ENCODE measurements at places on chromosomes 1 and 21.

GRCh38 chr1:86753700-86754099, 49.3 kb downstream of the SH3GLB1 start:
- no peak for DNase-seq

- no peak for DNase-seq
These were observed 431 bp downstream of the EEIG2 start for GRCh38 chr1:108560189-108560873.

DNA sequence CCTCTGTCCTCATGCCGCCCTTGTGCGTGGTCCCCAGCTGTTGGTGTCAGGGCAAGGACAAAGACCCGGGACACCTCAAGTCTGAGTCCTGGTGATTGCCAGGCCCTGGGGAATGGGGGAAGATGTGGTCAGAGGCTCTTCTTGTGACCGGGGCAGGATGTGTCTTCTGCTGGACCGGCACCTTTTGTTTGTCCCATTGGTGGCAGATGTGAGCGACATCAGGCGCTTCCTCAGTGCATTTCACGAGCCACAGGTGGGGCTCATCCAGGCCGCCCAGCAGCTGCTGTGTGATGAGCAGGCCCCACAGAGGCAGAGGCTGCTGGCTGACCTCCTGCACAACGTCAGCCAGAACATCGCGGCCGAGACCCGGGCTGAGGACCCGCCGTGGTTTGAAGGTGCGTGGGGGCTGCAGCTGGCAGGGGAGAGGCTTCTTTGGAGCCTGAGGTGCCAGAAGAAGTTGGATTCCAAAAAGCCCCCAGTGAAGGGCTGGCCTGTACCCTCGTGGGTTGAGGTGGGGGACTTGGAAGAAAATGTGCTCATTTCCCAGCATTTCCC, 8.4 kb downstream of the DFFB start:
- DNase-seq = no peak

GRCh38 chr1:78047106-78047505, 1.3 kb downstream of the GIPC2 start:
- no peak for DNase-seq

DNA sequence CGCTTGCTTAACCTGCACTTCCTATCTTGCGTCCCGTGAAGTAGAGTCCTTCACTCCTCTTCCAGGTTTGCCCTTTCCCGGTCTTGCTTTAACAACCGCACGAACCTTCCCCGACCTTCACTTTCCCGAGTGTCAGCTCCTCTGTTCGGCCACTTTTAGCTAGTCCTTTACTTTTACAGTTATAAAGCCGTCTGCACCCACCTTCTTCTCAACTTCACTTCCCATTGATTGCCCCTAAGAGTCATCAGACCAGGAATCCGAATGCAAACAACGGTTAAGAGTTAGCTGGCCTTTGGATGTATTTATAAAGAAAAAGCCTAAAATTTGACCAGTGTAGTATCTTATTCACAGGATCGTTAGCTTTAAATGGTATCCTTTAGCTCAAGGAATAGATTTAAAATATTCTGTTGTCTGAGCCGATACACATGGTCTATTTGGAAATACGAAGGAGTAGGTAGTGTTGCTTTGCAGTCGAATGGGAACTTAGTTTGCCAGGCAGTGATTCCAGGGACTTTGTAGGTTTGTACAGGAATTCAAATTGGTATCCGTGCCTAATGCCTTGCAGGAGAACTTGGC, 1.4 kb downstream of the PPP2R5A start:
- DNase-seq = no peak

DNA sequence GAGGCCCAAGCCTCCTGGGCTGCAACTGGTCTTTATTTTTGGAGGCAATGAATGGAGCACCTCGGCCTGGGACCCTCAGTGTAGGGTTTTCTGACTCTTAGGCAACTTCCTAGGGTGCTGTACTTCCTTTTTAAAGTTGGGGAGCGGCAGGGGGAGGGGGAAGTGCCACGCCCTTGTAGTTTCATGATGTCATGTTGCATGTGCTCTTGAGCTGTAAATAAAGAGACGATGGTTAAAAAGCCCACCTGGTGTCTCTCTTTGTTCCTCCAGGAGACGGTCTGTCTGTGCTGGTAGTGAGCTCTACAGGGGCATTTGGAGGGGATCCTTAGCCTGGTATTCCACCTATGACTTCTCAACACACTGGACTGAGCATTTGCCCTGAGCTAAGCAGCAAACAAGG, 10.3 kb upstream of the AGTRAP start:
- DNase-seq = no peak

DNA sequence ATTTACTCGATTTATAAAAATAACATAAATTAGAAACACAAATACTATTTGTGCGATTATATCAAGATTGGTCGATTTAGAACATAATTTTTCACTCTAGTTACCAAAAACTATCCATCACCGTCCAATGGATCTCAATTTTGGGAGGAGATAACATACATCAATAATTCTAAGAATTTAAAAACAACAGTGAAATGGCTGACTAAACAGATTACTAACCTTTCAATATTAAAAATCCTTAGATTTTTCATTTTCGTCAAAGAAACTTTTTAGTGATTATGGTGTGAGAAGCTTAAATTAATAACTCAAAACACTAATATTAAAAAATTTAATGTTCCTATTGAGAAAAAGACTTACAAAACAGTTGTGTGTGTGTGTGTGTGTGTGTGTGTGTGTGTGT, 75.1 kb upstream of the RBM34 start:
- no peak for DNase-seq

- no peak for DNase-seq
These were observed 84.2 kb downstream of the SPSB1 start for GRCh38 chr1:9376886-9377333.

GRCh38 chr1:84246213-84246612, 55.3 kb upstream of the SAMD13 start:
- no peak for DNase-seq

DNA sequence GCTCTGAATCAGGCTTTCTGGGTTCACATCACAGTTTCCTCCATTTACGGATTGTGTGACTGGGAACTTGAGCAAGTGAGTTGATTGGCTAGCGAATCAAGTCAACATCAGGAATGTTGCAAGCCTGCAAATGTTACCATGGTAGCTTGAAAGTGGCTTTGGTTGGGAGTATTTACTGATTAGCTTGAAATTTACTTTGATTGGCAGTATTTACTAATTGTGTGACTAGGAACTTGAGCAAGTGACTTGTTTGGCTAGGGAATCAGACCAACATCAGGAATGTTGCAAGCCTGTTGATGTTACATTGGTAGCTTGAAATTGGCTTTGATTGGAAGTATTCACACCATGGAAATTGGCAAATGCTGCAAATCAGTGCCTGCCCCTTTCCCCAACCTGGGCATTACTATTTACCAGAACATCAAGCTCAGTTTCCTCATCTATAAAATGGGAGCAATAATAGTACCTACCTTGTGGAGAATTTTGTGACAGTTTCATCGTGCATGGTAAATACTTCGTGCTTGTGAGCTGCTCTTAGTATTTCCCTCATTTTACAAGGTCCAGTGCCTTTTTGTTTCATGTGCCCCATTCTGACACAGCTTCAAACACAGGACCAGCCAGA, 23.1 kb upstream of the B3GALNT2 start:
- no peak for DNase-seq

DNA sequence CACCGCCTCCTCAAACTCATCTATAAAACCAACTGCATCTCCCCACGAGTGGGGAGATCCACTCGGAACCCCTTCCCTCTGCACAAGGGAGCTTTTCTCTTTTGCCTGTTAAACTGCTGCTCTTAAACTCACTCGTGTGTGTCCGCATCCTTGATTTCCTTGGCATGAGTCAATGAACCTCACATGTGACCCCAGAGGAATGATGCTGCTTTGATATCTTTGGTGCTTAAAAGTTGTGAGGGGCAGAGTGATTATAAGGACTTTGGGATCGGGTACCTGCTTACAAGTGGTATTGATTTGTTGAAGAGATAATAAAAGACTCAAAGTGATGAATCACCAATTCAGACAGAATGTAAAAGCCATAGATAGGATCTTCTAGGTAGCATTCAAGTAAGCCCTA, 125.3 kb downstream of the GREM2 start:
- DNase-seq = no peak

GRCh38 chr1:114334297-114334696, 176.7 kb downstream of the TRIM33 start:
- no peak for DNase-seq

DNA sequence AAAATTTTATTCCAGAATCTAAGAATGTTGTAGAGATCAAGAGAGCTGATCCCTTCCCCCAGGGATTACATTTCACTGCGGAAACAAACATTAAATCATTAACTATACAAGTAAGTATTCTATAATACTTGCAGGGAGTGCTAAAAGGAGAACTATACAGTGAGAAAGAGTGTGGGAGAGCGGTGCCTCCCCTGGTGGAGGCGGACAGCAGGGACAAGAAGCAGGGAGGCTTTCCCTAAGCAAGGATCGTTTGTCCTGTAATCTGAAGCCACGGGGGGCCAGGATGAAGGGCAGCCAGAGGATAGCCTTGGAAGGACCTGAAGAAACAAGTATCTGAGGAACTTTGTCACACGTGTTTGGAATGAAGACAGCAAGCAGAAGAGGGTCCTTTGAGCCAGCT, 40.1 kb downstream of the SLC9C2 start:
- DNase-seq = no peak

- no peak for DNase-seq
These were observed 9.4 kb upstream of the VAMP4 start for GRCh38 chr1:171751221-171751620.

- DNase-seq = peak; percentile 55
These were observed 247.1 kb downstream of the NPHP4 start for GRCh38 chr1:5744911-5745799.

GRCh38 chr1:185376288-185376687, 59.2 kb upstream of the IVNS1ABP start:
- no peak for DNase-seq

DNA sequence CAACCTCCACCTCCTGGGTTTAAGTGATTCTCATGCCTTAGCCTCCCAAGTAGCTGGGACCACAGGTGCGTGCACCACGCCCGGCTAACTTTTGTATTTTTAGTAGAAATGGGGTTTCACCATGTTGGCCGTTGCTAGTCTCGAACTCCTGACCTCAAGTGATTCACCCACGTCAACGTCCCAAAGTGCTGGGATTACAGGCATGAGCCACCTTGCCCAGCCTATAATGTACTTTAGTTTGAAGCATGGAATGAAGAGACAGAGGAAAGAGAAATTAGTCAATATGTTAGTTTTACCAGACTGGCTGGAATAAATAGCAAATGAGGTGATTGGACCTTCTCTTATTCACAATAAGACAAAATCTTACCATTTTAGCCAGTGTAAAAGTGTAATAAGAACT, 89.0 kb downstream of the GTF2B start:
- DNase-seq = no peak

GRCh38 chr1:30374400-30375070, 348.9 kb downstream of the MATN1 start:
- DNase-seq = no peak

GRCh38 chr21:15285556-15285955, 220.8 kb upstream of the NRIP1 start:
- DNase-seq = no peak

DNA sequence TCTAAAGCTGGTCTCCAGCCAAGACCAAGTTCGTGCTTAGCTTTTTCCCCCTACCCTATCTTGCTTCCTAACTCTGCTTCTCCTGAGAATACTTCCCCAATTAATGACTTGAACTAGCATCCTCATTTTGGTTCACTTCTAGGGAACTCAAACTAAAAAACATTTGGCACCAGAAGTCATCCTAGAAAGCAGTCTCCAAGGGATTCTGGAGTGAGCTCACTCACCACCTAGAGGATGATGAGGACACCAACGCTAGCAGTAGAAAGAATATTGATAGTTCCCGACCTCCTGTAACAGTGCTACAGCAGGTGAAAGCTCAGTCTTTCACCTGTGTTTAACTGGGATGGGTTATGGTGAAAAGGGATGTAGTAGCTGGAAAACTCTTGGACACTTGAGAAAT, 4.7 kb upstream of the PSMB2 start:
- DNase-seq = no peak

DNA sequence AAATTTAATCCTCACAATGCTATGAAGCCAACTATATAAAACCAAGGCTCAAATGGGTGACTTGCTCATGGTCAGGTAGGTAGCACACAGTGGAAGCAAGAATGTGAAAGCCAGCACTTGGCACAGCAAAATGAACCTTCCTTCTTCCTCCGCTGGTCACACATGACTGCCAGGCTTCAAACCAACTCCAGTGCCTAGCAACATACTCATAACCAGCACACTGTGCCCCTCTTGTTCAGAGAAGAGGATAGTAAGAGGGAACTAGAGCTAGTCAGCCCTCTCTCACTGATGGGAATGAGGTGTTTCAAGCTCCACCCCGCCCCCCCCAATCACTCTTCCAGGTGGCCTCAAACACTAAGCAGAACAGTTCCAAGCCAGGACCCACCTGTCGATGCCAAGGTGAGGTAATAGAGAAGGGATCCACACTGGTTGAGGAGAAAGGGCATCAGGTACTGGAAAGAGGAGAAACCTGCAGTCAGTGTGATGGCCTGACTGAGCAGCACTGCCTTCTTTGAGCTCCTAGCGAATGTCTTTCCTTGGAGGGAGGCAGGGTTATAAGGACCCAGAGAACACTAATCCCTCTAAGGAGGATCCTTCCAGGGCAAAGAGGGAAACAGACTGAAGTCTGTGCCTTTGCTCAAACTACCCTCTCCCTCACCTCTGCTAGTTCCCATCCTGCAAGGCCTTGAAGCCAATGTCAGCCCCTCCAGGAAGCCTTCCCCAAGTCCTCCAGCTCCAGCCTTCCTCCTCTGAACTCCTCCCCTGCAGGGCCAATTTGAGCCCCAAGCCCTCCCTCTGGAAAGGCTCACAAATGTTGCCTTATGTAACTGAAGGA, 1.2 kb downstream of the TMEM234 start:
- no peak for DNase-seq

DNA sequence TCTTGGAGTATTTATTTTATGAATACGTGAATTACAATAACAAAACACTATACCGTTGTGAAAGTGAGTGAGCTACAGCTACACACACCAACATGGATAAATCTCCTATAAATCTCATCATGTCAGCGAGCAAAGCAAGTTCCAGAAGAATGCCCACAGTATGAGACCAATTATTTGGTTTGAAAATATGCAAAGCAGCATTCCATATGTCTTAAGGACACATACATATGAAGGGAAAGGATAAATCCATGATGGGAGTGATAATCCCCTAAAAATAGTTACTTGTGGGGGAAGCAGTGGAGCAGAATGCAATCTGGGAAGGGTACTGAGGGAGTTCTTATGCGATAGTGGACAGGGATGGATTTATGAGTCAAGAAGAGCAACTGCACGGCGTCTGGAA, 261.3 kb downstream of the DISC1 start:
- no peak for DNase-seq

GRCh38 chr1:179251675-179252074, 22.2 kb upstream of the ABL2 start:
- DNase-seq = no peak

GRCh38 chr1:70195342-70195741, 10.0 kb downstream of the LRRC40 start:
- no peak for DNase-seq

DNA sequence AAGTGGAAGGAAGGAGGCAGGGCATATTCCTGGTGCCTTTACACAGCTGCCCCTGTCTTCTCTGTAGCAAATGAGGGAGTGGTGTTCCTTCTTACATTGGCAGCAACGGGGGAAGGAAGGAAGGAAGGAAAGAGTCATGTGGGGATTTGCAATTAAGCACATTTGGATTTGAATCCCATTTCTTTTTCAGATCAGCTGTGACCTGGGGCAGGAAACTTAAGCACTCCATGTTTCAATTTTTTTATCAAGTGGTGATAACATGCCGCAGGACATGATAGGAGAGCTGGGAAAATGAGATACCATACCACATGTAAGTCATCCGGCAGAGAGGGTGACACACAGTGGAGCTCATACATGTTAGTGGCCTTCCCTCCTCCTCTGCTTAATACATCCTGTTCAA, 186.8 kb downstream of the APP start:
- DNase-seq = no peak
